IPS DF 19.7 (cell line): ENCODE measurements at places on chromosomes 13 and 19.

- DNase-seq, result no peak
These were observed 142.6 kb downstream of the PCDH9 start for GRCh38 chr13:67087527-67087926.

DNA sequence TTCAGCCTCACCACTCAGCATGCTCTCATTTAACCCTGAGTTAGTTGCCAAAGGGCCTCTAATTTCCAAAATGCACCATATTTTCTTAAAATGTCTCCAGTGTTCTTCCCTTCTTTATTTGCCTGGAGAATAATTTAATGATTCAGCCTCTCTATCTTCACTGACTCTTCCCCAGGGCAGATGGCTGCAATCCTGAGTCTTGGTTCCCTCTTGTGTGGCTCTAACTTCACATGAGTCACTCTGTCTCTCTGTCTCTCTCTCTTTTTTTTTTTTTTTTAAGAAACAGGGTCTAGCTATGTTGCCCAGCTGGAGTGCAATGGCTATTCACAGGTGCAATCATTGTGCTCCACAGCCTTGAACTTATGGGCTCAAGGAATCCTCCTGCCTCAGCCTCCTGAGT is 251.4 kb downstream of the VWA8 start:
- no peak for DNase-seq

DNA sequence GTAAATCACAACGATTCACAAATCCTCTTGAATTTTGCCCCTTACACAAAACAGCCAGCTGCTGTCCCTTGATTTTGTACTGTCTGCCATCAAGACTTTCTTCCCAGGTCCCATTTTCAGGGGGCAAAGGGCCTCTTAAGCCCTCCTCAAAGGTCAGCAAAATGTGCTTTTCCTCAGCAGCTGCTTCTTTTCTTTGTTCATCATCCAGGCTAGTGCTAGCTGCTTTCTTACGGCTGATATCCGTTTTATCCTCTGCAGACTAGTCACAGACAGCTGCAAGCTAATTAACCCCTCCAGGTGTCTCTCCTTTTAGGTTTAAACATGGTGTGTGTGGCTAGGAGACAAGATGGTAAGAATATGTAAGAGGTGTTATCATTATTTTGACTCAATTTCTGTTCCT is 90.9 kb downstream of the NALCN start:
- no peak for DNase-seq

DNA sequence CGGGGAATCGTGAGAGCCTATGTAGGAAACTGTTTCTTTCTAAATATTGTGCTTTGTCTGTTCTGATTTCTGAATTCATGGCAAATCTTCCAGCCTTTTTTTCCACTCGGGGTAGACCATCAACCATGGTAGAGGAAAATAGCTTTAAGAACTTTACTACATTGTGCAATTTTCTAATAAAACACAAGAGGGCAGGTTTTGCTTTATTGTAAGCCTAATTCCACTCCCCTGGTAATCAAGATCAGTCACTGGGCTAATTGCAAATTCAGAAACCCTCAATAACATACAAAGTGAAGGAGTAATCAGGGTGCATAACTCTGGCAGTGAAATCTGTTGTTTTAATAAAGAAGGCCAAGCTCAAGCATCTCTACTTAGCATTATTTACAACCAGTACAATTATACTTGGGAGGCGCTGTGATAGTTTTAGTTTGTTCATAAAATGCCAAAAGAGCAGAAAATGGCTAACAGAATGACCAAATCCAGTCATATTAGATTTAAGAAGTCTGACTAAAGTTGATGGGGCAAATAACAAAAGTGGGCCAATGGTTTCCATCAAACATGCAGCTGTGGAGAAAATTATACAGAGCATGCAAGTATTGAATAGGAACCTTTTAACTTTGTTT is 43.8 kb downstream of the DCT start:
- no peak for DNase-seq

DNA sequence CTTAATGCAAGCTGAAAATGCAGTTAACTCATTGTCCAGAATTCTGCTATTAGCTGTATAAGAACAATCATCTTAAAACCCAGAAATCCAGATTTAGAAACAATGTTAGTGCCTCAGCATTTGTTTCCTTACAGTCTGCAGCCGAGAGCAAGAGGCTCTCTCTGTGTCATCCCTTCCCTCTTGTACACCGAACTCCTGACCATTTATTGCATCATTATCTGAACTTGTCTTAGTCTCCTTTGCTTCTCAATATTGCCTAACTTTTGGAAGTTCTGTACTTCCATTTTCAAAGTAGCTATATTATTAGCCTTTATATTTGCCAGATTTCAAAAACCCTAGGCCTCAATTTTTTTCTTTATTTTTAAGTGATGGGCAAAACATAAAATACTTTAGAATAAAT is 27.1 kb downstream of the RNASEH2B start:
- no peak for DNase-seq

- DNase-seq, result no peak
These were observed 43.2 kb downstream of the RCBTB2 start for GRCh38 chr13:48489666-48490065.

DNA sequence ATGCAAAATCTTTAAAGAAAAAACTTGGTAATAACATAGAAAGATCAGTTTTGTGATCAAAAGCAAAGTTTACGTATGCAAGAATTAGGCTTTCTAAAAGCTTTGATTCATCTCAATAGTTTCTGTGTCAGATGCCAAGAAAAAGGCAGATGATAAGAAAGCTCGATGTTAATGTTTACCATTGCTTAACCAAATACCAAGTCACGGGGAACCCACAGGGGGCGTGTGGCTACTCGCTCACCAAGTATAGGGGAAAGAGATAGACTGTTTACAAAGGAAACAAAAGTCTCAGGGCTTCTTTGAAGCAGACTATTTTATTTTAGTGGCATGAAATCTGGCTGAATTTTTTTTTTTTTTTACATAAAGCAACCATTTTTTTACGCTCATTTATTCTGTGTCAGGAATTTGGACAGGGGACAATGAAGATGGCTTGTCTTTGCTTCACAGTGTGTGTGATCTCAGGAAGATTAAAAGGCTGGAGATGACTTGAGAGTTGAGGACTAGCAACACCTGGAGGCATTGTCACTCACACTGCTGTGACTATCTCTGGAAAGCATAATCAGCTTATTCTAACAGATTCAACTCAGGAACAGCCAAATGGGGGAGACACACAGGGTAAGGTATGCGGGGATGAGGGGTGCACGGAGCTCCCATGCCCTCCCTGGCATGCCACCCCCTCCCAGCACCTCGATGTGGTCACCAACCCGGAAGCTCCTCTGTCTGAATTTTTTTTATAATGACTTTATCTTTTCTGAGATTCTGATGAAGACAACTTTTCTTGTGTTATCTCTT is 24.9 kb downstream of the RCBTB1 start:
- no peak for DNase-seq

GRCh38 chr19:19385896-19386869 is 19.3 kb upstream of the GATAD2A start:
- no peak for DNase-seq

- no peak for DNase-seq
These were observed 1389.0 kb downstream of the PCDH9 start for GRCh38 chr13:65841156-65841555.

- no peak for DNase-seq
These were observed 5.2 kb downstream of the DUXA start for GRCh38 chr19:57161985-57162539.

- DNase-seq, result no peak
These were observed 154.9 kb upstream of the KLF12 start for GRCh38 chr13:74289107-74289506.

GRCh38 chr13:36536546-36536945 is 104.3 kb downstream of the CCNA1 start:
- DNase-seq, result no peak

DNA sequence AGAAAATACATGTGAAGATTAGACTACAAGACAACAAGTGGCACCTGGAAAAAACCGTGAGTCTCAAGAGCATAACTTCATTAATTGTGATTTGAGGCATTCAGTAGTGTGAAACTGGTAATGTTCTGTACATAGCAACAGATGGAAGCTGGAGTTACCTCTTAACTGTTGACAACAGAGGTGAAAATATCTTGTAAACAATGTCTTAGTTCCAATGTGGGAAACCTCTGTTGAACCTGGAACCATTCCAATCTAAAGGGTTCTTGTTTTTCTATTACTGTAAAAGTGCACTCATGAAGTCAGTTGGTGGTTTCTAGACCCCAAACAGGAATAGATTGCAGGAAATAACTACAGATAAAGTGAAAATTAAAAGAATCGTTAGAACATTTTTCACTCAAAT is 728.4 kb downstream of the SLITRK1 start:
- DNase-seq, result no peak

- DNase-seq, result no peak
These were observed 4.3 kb downstream of the NDFIP2 start for GRCh38 chr13:79485014-79485811.
